ENCODE measurements at places on chromosomes 1 and 21.

DNA sequence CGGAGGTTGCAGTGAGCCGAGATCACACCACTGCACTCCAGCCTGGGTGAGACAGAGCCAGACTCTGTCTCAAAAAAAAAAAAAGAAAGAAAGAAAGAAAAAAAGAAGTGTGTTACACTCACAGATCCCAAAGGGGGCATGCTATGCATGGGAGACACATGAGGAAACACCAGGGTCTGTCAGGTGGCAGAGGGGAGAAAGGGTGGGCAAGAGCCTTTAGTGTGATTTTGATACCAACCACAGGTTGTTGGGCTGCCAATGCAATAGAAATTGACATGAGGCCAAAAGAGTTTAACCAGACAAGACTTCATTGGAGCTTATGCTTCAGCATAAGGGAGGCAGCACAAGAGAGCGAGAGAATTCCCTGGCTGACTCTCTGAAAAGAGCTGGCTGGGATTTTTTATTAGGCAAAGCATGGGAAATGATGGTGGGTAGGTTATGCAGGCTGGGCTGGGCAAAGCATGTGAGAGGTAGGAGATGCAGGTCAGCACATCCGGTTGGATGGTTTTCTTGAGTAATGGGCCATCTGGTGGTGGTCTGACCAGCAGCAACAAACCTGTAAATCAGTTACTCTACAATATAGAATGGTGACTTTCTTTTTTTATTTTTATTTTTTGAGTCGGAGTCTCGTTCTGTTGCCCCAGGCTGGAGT, 11.7 kb upstream of the EXTL1 start:
- peak; percentile 18 for DNase-seq

DNA sequence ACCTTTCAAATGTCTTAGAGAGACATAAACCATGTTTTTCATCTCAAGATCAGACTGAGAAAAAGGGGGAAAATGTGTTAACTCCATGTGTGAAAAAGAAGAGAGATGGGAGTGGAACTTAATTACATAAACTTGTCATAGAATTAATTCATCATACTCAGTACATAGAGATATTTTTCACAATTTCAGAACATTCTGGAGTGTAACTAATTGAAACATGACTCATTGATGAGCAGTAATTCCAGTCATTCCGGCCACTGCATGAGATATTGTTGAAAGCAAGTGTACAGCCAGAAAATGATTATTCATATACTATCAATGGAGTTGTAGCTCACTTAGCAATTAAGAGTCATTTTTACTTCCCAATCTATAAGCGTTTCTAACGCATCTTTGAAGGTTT, 739.3 kb downstream of the LTN1 start:
- DNase-seq = peak; percentile 79

GRCh38 chr1:234330843-234331215, 42.4 kb upstream of the COA6 start:
- DNase-seq = no peak

DNA sequence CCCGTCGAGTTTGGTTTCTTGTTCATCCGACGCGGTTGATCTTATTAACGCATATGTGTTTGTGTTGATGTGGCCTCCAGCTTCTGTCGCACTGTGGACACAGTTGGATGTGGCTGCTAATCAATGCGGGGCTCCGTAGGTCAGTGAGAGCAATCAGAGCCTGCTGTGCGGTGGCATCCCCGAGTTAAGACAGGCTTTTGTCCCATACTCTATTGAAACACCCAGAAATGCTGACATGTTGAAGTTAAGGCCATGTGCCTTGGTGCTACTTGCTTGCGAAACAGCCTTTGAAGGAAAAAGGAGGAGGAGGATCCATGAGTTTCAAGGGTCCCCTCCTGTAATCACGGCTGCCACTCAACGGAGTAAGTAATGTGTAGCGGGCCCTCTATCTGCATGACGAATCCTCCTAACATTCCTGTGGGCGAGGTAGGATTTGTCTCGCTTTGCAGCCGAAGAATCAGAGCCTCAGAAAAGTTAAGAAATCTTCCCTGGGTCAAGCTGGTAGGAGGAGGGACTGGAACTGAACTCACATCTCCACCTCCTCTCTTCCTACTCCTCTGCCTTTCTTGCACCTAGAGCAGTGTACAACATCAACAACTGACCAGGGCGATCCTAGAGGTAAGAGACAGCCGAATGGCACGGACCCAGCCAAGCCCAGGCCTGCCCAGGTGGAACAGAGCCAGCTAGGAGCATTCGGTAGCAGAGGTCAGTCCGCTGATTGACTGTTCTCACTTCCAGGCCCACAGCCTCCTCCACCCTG, 19.5 kb downstream of the PDE9A start:
- peak; percentile 86 for DNase-seq

GRCh38 chr1:64173336-64173940, 30.0 kb upstream of the UBE2U start:
- DNase-seq = no peak

GRCh38 chr1:116737020-116737854, 17.0 kb upstream of the CD2 start:
- DNase-seq = peak; percentile 78

DNA sequence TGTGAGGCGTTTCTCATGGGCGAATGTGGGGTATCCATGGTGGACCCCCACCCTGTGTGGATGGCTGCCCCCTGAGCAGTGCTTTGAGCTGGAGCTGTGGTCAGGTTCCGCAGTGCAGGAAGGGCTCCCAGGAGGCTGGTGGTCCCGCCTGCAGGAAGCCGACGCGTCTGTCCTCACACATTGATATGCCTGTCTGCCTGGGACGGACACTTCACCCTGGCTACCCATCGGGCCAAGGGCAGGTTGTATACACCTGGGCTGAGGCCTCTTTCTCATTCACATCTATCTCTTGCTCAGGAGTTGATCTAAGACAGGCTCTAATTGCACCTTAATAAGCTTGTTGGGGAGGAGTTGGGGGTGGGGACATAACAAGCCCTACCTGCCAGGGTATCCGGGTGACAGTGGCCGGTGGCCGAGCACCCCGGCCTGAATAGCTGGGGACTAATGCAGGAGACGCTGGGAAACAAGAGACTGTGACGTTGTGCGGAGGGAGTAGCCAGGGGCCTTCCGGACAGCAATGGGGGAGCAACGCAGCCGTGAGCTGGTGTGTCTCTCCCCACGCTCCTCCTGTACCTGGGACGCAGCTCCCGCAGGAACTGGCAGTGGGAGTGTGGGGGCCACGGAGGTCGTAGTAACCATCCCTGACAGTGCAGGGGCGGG, 21.7 kb downstream of the PDXK start:
- DNase-seq = peak; percentile 78

Data from epithelial cell of esophagus (primary cell).